ENCODE measurements at places on chromosomes 16 and 17.

GRCh38 chr16:9212621-9213020 is 121.2 kb downstream of the HAPSTR1 start:
- DNase-seq: no peak

GRCh38 chr16:11112723-11113348 is 143.2 kb downstream of the SOCS1 start:
- DNase-seq: peak; percentile 51

DNA sequence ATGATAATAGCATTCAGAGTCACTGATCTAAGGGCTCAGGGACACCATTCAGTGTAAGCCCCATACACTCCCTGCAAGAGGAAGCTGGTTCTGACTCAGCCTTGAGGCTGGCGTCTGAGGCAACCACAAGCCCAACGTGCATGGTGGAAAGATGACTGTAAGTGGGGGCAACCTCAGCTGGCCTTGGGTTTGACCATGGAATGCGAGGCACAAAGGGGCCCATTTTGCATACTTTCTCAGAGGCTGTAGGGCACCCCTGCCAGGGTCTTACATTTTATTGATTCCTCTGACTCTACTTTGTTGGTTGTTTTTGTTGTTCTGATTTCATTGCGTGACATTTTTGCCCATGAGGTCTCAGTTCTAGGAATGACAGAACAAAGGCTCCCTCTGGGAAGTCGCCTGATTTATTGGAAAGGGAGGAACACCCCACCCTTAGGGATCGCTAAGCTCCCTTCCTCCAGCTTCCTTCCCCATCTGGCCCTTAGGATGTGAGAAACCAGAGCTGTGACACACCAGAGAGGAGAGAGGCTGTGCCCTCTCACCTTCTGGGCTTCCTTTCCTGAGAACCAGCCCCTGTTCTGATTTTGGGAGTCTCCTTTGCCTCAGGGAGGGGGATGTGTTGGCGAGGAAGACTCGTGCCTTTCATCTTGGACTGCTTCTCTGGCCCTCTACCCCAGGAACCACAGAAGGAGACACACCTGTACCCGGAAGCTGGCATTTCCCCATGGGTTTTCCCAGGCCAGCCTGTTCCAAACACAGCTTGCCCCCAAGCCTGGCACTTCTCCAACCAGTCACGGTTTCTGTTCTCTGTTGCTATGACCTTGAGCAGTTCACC is 5.6 kb upstream of the CIITA start:
- DNase-seq: no peak

DNA sequence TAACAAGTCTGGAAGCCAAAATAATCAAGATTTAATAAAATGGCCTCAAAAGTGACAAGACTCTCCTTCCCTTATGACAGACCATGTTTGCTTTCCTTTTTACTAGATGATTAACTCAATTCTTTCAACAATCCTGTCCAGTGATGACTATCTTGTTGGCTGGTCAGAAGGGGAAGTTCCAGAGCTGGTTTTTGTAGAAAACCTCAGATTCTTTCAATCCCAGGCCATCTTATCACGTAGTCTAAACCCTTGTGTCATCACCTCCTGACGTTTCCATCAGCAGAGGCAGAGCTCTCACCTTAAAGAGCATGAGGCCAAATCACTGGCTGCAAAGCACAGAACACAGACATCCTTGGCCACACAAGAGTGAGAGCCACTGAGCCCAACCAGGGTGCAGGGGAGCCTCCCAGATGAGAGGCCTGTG is 125.3 kb downstream of the ANKRD11 start:
- DNase-seq: no peak

GRCh38 chr16:71188956-71189712 is 41.4 kb downstream of the HYDIN start:
- DNase-seq: no peak

DNA sequence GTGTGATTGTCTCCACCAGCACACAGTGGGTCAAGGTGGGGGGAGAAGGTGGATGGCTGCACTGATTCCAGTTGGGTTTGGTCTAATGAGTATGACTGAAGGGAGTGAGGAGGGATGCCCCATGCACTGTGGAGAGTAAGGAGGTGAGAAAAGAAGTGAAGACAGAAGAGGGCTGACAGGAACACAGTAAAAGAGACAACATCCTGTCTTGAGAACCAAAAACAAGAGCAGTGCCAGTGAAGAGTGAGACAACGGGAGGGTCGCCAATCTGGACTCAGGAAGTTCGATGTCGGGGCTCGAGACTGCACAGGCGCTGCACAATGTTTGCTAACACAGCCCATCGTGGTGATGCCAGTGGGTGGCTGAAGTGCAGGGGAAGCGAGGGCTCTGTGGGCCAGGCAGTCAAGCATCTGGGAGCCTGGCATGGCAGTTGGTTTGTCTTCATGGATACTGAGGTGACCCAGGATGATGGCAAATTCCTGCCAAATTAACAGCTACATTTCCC is 34.1 kb downstream of the DUSP14 start:
- no peak for DNase-seq

GRCh38 chr17:30229012-30229411 is 6.5 kb downstream of the SLC6A4 start:
- no peak for DNase-seq

DNA sequence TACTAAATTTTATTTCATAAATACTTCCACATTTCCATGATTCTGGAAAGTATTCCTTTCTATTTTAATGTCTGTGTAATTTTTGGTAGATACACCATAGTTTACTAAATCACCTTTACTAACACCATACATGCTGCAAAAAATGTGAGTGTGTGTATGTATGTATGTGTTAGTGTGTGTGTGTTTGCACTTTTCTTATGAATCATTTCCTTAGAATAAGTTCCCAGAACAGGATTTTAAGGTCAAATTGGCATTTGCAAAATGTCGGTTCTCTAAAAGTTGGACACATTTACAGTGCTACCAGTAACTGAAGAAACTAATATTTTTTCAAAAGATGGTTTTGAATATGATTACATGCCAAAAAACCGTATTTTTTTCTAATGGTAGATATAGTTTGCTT is 137.1 kb downstream of the CYB561 start:
- no peak for DNase-seq

DNA sequence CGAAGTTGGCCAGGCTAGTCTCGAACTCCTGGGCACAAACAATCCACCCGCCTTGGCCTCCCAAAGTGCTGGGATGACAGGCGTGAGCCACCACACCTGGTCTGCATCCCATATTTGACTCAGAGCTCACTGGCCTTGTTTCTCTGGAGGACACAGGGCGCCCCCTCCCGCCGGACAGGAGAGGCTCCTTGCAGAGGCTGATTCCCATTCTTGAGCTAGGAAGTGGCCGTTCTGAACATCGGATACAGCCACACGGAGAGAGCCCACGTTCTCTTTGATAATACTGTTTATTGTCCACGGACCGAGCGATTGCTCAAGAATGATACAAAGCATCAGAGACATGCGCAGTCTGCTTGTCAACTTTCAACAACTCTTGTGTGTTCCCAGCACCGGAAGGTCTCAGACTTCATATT is 12.1 kb upstream of the USP36 start:
- DNase-seq: no peak

DNA sequence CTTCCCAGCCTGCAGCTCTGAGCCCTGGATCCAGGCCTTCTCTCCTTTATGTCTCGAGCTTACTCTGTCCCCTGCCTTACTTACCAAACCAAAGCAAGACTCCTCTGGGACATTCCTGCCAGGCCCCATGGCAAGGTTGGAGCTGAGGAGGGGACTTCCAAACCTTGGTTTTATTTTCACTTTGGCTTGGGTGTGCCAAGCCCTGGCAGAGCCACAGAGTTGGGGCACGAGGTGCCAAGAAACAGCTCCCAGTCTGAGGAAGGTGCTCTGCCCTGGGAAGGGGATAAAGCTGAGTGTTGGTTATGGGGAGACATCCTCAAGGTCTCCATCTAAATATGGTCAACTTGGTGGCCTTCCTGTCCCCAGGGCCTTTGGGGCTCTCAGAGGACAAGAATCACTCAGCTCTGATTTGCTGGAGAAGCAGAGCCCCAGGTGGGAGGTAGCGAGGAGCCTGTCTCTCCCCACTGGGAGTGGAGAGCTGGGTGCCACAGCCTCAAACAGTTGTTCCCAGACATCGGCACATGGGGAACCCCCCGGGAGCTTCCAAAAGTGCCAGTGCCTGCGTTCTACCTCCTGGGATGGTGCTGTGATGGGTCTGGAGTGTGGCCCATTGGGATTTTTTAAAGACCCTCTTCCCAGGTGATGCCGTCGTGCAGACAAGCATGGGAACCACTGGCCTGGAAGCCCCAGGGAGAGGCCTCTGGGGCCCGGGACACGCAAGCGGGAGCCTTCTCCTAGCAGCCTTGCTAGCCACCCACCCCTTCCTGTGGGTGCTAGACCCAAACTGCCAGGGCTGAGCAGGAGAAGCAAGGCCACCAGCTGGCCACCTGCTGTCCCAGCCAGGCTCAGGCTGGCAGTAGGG is 10.3 kb downstream of the NLRC5 start:
- no peak for DNase-seq

DNA sequence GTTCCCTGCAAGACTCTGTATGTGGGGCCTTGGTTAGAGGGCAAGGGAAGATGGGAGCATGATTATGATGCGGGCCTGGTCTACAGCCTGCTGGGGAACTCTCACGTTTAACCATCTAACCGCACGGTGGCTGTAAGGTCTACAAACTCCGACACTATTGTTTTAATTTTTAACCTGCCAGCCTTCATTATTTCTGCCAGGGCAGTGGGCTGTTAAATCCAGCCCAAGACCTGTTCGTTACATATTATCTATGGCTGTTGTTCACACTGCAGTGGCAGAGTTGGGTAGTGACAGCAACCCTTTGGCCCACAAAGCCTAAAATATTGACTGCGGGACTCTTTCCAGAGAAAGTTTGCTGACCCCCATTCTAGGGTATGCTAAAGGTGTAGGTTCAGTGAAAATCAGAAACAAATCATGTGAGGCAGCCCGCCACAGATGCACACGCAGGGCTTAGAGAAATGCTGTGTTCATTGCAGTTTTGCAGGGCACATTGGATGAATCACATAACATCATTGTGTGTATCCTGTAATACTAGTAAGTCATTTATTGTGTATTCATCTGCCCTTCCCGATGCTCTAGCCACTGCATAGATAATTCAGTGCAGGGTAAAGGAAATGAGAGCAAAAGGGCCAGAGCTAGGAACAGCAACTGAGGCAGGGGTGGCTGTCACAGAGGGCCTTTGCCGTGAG is 14.3 kb downstream of the SNX29 start:
- no peak for DNase-seq

DNA sequence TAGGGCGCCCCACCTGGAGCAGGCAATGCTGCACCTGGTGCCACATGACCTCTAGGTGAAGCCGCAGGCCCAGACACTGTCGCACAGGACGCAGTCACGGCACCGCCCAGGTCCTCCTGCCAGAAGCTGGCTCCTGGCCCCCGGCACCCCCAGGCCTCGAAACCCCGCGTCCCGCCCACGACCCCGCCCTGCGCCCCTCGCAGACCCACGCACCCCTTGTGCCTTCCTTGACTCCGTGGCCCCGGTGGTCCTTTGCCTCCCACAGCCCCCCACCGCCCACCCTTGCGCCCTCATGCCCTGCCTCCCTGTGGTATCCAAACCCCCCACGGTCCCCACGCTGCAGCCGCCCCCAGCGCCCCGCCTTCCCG is 6.3 kb upstream of the C1QTNF8 start:
- DNase-seq: no peak

GRCh38 chr17:10663231-10663630 is 6.1 kb upstream of the MYH3 start:
- DNase-seq: no peak

DNA sequence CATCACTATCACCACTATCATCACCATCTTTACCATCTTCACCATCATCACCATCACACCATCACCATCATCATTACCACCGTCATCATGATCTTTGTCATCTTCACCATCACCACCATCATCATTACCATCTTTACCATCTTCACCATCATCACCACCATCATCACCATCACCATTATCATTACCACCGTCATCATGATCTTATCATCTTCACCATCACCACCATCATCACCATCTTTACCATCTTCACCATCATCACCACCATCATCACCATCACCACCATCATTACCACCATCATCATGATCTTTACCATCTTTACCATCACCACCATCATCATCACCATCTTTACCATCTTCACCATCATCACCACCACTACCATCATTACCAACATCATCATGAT is 10.2 kb upstream of the ZNF469 start:
- no peak for DNase-seq

- DNase-seq: peak; percentile 50
Measured at GRCh38 chr16:89090182-89090630, 3.4 kb upstream of the ACSF3 start.

DNA sequence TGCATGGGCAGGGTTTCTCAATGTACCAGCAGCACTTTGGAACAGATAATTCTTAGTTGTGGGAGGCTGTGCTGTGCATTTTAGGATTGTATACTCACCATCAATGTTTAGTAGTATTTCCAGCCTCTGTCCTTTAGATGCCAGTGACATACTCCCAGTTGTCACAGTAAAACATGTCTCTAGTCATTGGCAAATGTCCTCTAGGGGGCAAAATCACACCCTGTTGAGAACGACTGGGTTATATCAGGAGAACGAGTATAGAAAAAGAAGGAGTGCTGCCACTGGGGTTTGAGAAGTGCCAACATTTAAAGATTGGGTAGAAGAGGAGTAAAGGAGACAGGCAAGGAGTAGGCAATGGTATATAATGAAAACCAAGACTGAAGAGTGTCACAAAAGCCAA is 37.9 kb upstream of the SMIM36 start:
- peak; percentile 11 for DNase-seq

- no peak for DNase-seq
Measured at GRCh38 chr17:38325221-38325851, 18.4 kb downstream of the GPR179 start.

DNA sequence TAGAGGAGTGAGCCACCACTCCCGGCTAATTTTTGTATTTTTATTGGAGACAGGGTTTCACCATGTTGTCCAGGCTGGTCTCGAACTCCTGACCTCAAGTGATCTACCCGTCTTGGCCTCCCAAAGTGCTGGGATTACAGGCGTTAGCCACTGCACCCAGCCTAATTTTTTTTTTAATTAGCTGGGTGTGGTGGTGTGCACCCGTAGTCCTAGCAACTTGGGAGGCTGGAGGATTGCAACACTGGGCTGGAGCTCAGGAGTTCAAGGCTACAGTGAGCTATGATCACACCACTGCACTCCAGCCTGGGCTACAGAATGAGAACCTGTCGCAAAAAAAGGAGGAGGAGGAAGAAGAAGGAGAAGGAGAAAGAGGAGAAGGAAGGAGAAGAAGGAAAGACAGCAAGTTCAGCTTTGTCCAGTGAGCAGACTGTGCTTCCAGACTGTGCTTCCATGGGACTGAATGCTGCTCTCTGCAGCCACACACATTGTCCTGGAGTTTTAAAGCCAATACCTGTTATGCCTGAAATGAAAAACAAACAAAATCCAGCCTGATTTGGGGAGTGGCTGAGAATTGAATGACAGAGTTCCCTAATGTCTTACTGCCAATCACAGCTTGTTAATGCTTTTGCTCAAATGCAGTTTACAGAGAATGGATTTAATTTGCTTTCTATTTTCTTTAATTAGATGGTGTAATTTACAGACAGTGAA is 2.8 kb upstream of the TNFRSF13B start:
- DNase-seq: no peak

- no peak for DNase-seq
Measured at GRCh38 chr16:31265329-31266245, 5.8 kb downstream of the ITGAM start.

- DNase-seq: peak; percentile 27
Measured at GRCh38 chr16:71367241-71367976, 8.9 kb downstream of the CALB2 start.

- no peak for DNase-seq
Measured at GRCh38 chr17:34412534-34412933, 49.5 kb upstream of the CCL1 start.

Measured in NCI-H1092 (cell line).